ENCODE measurements at places on chromosomes 13 and 19.

DNA sequence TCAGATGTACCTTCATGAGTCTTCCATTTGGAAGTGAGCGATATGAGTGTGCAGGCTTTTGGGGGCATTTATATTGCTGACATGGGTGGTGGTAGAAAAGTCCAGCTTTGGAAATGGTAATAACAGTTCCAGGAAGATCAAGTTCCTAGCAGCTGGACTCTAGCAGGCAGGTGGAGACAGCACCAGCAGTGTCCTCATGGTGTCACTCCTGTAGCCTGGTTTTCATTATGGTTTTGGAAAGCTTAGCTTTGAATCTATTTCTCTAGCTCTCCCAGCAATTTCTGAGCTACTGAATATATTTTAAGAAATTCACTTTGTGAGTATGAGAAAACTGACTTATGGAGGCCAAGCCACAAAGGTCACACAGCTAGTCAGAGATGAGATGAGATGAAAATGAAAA is 523.2 kb upstream of the HTR2A start:
- DNase-seq = no peak

DNA sequence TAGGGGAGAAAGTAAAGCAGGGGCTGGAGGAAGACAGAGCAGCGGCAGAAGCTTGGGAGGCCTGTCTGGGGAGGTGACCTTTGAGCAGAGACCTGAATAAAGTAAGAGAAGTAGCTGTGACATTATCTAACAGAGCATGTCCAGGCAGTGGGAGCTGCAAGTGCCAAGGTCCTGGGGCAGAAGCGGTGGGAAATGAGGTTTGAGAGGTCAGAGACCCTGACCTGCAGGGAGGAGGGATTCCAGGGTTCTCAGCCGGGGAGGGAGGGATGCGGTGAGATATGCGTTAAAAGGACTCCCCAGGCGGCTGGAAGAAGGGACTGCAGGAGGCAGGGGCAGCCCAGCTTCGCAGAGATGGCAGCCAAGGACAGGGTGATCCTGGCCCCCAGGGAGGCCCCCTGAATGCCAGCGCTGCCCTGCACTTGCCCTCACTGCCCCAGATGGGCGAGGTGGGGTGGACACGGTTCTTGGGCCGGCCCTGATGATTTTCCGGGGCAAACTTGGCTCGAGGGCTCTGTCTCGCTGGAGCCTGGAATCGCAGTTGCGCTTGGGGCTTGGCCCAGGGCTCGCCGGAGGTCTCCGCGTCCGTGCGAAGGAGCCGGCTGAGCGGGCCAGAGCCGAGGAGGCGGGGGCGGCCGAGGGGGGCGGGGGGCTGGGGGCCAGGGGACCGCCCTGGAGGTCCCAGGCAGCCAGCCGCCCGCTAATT is 3.2 kb downstream of the CRLF1 start:
- DNase-seq = peak; percentile 76

DNA sequence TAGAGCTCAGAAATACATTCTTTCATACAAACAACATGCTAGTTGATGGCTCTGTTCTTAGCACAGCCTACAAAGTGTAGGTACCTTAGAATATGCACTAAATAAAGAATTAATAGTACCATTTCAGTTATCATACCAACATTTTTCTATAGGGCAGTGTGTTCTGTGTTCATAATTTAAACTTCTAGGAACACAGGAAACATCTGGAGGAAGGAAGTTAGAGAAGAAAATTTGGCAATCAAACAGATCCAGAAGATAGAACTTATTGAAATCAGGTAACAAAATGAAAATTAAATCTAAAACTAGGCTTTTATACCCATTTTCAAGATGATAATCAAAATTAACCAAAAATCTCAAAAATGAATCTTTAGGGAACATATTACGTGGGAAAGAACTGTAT is 527.5 kb downstream of the DCT start:
- DNase-seq = no peak

DNA sequence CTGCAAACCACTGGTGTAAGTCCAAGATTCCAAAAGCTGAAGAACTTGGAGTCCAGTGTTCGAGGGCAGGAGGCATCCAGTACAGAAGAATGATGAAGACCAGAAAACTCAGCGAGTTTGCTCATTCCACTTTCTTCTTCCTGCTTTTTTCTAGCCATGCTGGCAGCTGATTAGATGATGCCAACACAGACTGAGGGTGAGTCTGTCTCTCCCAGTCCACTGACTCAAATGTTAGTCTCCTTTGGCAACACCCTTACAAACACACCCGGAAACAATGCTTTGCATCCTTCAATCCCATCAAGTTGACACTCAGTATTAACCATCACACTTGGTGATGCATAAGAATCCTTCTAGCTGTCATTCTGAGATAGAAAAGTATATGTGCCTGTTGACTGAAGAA is 1504.6 kb downstream of the EFNB2 start:
- DNase-seq = no peak

DNA sequence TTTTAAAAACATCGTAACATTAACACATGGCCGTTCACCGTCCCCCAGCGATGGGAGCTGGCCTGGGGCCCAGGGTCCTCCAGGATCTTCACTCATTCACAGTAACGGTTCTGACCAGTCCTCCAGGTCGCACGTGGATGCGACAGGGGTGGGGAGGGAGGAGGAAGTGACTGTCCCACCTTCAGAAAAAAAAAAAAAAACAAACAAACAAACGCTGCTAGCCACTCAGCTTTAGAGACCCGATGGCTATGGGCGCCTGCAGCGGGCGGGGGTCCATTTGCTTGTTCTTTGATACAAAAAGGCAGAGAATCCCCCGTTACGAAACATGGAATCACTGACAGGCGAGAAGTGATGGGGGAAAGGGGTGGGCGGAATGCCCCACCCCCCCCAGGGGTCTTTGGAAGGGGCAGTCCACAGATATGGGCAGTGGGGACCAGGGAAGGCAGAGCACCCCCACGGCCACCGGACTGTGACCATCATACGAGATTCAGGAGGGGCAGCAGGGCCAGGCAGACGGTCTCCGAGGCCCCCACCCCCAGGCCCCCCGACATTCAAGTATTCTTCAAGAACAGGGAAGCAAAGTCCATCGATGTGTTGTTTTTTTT is 13.3 kb downstream of the MKNK2 start:
- DNase-seq = no peak

GRCh38 chr13:50928102-50928501 is 18.5 kb downstream of the RNASEH2B start:
- DNase-seq = no peak

GRCh38 chr19:35328851-35329285 is at the start of gene CD22:
Gene CD22, plus strand, starts transcription at chr19:35329187. Its CDS starts 2,854 bp downstream, at chr19:35332041.
- DNase-seq = no peak

- no peak for DNase-seq
Measured at GRCh38 chr13:82772816-82773215, 1109.5 kb downstream of the SLITRK1 start.

- DNase-seq = no peak
Measured at GRCh38 chr19:19575411-19575810, 37.3 kb downstream of the CILP2 start.

DNA sequence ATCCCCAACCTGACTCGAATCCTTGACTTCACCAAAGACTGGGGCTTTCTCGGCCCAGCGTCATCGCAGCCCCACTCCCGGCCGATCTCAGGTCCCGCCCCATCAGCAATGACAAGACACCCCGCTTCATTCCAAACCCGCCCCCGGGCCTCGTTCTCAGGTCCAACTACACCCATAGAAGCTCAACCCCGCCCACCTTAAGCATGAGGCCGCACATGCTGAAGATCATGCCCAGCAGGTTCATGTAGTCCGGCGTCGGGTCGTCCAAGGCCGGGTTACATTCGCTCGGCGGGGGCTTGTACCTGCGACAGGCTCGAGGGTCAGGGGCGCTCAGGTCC is 2.3 kb downstream of the WDR83 start:
- DNase-seq = peak; percentile 77

- DNase-seq = no peak
Measured at GRCh38 chr19:31500197-31500830, 151.1 kb upstream of the TSHZ3 start.

GRCh38 chr13:81305928-81306327 is 965.0 kb upstream of the SPRY2 start:
- no peak for DNase-seq

All from tibial artery (tissue), 4 donors.